GM04504 (cell line): ENCODE measurements at places on chromosomes 2 and 18.

DNA sequence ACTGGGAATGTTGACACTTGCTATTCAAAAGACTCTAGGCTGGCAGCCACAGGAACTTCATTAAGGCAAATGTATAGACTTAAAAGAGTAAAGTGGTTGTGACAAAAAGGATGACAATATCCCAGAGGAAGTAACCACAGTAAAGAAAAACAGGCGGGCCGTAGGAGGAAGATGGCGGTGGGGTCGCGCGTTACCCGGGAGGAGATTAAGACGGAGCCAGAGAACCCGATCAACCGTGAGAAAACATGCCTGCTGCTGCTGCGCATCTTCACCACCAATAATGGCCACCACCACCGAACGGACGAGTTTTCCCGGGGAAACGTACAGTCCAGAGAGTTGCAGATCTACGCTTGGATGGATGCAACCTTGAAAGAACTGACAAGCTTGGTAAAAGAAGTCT lies 14.0 kb upstream of the NEUROD1 start:
- DNase-seq, result no peak

GRCh38 chr2:72236445-72237067 lies 88.9 kb upstream of the CYP26B1 start:
- DNase-seq, result peak; percentile 75

- peak; percentile 63 for DNase-seq
Measured at GRCh38 chr2:69642709-69643601, 584 bp downstream of the AAK1 start.

DNA sequence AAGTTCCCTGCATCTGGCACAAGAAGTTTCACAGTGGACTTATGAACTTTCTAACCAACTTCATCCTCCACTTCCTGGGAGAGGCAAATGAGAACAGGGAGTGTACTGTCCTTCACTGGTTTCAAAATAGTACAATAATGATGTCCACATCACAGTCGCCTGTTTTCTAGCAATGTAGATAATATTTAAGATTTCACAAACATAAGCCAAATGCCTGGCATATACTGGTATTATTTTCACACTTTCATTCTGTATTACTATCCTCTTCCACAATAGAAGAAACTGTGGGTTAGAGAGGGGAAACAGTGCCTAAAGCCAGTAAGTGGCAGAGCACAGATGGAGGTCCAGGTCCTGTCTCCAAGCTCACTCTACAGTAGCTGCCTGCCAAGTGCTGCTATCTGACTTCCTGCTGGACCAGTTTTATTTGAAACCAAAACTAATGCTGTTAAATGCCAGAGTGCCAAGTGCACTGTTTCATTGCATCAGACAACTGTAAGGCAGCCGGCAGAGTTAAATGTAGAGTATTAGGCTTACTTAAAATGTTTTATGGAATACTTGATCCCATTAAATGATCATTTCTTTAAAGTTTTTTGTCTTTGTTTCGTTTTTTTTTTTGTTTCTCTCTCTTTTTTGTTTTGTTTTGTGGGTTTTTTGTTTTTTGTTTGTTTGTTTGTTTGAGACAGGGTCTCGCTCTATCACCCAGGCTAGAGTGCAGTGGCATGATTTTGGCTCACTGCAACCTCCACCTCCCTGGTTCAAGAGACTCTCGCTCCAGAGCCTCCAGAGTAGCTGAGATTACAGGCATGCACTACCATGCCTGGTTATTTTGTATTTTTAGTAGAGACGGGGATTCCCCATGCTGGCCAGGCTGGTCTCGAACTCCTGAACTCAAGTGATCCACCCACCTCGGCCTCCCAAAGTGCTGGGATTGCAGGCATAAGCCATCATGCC lies 15.1 kb downstream of the COBLL1 start:
- DNase-seq, result peak; percentile 17

- no peak for DNase-seq
Measured at GRCh38 chr2:68283419-68283812, 31.1 kb upstream of the PPP3R1 start.

- DNase-seq, result peak; percentile 23
Measured at GRCh38 chr18:53991202-53991601, 233.3 kb downstream of the MBD2 start.

DNA sequence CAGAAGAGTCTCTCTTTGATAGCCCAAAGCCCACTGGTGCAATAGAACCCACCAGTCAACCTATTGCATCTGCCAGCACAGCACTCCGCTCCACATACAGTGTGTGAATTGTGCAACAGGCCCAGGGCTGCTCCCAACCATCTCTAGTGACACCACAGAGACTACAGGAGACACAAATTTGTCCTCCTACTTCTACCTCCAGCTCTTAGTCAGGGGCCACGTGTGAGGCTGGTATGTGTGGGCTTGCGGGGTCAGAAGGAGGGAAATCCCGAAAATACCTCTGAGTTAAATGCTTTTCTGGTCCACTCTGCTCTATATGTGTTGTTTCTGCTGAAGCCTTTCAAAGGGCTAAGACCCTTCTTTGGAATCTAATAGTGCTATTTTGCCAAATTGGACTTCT lies 18.0 kb downstream of the DGUOK start:
- DNase-seq, result no peak

DNA sequence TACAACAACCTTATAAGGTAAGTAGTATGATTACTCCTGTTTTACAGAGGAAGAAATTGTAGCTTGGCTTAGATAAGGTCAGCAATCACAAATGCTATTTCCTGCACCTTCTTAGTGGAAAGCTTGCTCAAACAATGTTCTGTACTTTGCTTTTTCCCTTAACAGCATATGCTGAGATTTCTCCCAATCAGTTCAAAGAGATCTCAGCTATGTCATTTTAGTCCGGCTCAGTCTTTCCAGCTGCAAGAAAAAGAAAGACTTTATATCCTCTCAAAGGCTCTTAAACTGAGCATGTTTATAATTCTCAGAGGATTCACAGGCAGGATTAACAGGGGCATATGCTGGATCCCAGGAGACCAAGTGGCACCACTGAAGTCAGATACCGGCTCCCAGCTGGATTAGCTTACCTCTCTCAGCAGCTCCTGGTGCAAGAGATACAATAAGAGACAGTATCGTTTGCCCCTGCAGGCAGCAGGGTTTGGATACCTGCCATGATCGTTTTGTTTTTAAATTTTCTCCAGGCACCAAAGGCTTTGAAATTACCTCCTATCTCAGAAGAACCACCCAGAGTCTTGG lies 29.5 kb downstream of the KIAA2012 start:
- no peak for DNase-seq

- peak; percentile 57 for DNase-seq
Measured at GRCh38 chr18:68734308-68734707, 19.4 kb upstream of the TMX3 start.

DNA sequence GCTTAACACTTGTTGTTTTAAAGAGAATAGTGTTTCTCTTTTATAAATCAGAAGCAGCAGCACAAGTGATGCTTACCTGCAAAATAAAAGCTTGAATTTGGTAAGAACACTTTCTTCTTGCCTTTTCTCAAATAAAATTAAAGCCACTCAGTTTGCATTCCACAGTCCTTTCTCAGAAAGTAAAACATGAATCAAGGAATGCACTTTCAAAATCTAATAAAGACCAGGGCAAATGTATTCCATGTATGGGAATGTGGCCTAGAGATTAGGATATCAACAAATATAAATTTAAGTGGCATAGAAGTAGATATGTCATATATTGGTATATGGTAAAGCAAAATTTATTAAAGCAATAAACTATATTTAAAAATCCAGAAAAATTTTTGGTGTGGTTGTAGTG lies 352.8 kb downstream of the THSD7B start:
- DNase-seq, result no peak

DNA sequence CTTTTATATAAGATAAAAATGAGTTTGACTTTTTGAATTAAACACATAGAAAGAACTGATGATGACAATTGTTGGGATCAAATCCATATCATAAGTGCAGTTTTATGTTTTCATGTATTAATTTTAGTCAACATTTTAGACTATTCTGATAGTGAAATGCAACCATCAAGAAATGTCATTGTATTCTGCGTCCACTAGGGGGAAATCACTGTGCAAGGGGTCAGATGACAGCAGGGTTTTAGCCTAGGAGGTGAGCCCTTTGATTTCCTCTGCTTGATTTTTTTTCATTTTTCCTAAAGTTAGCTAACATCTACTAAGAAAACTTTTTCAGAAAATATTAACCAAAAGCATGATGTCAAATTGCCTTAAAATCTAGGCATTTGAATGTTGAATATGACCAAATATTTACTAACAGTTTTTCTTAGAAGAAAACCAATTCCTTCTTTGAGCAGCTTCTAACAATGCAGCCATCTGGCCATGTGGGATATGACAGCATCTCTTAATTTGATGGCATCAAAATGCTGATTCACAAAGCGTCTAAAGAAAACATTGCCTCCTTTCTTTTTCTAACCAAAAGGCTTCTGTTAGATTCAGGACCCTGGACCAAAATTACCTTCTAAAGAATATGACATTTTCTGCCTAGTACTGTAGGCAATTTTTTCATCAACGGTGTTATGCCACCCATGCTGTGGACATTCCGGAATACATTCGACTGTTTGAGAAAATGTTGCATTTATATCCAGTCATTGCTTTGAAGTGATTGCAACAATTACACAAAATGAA lies 141.5 kb downstream of the SPHKAP start:
- no peak for DNase-seq

GRCh38 chr18:62387257-62387656 lies 62.1 kb downstream of the TNFRSF11A start:
- DNase-seq, result no peak

- no peak for DNase-seq
Measured at GRCh38 chr2:12725233-12726187, 8.8 kb downstream of the TRIB2 start.

DNA sequence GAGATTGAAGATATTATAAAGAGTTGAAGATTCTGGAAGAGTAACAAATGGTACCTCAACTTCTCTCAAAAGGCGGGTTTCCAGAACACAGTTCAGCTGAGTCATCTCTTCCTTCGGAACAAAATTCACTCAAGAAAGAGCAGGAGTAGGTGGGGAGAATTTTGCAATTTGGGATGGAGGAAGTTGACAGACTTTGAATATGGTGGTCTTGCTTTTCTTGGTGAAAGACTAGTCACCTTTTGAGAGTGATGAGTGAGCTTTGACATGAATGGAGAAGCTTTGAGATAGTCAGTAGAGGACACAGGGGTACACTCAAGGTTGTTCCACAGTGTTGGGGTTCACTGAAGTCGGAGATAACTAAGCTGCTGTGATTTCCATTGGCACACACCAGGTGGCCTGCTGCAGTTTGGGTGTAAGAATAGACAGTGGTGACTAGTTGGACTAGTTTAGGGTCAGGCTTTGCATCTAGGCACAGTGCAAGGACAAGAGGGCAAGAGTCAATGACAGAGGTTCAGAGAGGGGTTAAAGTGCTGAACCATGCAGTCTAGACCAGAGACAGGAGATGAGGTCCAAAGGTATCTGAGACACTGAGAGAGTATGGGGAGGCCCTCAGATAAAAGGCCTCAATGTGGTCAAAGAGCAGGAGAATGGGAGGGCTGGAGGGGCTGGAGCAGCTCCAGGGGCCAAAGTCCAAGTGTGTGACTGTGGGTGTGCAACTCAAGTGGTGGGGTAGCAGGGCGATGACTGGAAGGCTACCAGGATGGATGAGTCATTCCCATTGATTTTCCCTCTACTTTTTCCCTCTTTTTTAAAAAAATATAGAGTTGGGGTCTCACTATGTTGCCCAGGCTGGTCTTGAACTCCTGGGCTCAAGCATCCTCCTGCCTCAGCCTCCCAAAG lies 7.7 kb downstream of the CCL20 start:
- no peak for DNase-seq

GRCh38 chr2:241036397-241036963 lies 38.1 kb downstream of the SNED1 start:
- DNase-seq, result no peak

DNA sequence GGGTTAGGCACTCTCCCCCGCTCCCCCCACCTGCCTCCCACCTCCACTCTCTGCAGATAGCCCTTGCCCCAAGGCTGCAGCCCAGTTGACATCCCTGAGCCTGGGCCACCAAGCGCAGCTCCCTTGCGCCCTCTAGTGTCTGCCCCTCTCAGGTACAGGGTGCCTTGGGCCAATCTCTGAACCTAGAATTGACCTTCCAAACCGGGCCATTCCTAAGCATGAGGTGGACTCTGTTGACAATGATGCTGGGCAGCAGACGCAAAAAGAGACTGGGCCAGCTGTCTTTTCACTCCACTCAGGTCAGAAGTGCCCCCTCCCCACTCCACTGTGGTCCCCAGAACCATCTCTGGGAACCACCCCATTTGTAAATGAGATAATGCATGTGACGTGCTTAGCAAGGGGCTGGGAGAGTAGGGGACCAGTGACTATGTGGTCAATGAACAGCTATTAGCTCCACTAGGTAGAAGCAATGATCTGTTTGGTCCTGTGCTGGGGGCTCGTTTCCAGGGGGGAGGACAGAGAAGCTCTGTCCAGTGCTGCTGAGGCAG lies 43.3 kb upstream of the PLB1 start:
- DNase-seq, result no peak

- no peak for DNase-seq
Measured at GRCh38 chr2:203892207-203892606, 24.6 kb downstream of the CTLA4 start.

DNA sequence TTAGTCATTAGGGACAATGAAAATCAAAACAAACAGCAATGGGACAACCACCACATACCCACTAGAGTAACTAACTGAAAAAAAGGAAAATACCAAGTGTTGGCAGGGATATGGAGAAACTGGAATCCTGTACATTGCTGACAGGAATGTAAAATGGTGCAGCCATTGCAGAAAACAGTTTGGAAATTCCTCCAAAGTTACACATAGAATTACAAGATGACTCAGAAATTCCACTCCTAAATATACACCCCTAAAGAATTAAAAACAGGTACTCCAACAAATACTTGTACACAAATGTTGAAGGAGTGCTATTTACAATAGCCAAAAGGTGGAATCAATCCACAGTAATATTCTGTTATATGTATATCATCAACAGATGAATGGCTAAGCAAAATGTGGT lies 110.9 kb downstream of the ROCK1 start:
- no peak for DNase-seq

- DNase-seq, result no peak
Measured at GRCh38 chr18:27412556-27412955, 227.4 kb upstream of the CHST9 start.

GRCh38 chr18:62979176-62979575 lies 263.8 kb downstream of the PHLPP1 start:
- peak; percentile 66 for DNase-seq

- no peak for DNase-seq
Measured at GRCh38 chr2:28348921-28349320, 43.7 kb upstream of the FOSL2 start.
